ENCODE measurements at places on chromosomes 7 and 10.
A peak's percentile ranks its signal among the peaks of the same experiment; 100 is the strongest.

GRCh38 chr7:29574659-29575058, 11.0 kb downstream of the PRR15 start:
- DNase-seq: no peak

- no peak for DNase-seq
Observed at GRCh38 chr7:128363261-128363721, 1.8 kb upstream of the PRRT4 start.

GRCh38 chr7:80318081-80318480, 183.4 kb downstream of the GNAI1 start:
- no peak for DNase-seq

DNA sequence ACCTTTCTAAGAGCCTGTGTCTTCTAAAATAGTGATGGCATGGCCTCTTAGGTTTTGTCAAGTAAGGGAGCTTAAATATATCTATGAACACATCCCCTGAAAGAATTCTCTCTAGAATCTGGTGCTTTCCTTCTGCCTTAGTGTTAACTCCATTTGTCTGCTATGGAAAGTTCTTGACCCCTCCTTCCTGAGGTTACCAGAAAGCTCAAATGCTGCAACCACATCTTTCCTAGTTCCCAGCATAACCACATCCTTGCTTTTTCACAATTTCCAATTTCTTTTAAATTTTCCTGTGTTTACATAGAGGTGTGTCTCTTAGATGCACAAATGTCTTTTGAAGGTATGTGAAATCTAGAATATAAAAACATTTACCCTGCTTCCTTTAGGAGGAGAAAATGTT, 16.4 kb upstream of the GSDME start:
- DNase-seq: no peak

DNA sequence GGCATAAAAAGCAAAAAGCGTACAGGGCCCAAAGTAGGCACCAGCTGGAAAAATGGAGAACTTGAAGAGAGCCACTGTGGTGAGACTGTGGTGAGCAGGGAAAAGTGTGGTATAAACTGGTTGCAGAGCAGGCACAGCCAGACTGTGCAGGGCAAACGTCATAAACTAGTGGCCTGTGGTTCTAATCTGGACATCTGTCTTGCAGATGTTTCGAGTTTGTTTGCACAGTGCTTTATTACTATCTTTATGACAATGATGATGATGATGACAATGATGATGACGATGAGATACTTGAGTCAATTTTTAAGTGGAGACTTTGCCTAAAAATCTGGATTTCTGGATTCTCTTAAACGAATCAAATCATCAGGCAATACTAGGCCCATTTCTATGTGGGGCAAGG, 45.7 kb downstream of the SEMA3C start:
- no peak for DNase-seq

- no peak for DNase-seq
Observed at GRCh38 chr7:121180436-121181063, 148.2 kb upstream of the WNT16 start.

DNA sequence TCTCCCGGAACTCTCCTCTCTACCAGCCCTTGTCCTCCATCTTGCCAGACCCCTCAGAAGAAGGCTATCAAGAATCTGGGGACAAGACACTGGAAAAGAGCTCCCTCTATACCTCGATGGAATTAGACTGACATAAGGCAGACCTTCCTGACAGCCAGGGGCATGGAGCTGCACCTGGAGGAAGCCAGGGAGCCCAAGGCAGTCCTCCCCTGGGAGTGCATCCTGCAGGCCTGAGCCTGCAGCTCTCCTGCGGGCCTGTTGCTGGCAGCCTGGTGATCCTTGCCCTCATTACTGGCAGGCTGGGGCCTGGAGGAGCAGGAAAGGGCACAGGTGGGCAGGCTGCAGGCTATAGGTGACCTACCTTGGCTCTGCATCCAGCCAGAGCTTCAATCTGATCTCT, 323.4 kb downstream of the GRID1 start:
- no peak for DNase-seq

DNA sequence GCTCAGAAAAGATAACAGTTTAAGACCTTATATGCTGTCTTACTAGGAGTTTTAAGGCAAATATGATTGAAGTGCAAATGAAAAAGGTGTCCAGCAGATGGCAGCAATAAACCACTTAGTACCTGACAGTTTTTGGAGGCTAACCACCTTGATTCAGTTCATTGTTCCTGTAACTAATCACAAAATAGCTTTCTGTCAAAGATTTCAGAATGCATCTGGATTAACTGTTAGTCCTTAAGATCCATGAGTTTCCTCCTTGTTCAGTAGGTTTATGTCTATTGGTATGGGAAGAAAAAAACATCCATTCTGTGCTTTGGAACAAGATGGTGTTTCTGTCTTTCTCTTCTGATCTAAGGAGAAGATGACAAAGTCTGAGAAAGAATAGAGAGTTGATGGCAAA, 46.6 kb downstream of the CCSER2 start:
- DNase-seq: peak; percentile 52

DNA sequence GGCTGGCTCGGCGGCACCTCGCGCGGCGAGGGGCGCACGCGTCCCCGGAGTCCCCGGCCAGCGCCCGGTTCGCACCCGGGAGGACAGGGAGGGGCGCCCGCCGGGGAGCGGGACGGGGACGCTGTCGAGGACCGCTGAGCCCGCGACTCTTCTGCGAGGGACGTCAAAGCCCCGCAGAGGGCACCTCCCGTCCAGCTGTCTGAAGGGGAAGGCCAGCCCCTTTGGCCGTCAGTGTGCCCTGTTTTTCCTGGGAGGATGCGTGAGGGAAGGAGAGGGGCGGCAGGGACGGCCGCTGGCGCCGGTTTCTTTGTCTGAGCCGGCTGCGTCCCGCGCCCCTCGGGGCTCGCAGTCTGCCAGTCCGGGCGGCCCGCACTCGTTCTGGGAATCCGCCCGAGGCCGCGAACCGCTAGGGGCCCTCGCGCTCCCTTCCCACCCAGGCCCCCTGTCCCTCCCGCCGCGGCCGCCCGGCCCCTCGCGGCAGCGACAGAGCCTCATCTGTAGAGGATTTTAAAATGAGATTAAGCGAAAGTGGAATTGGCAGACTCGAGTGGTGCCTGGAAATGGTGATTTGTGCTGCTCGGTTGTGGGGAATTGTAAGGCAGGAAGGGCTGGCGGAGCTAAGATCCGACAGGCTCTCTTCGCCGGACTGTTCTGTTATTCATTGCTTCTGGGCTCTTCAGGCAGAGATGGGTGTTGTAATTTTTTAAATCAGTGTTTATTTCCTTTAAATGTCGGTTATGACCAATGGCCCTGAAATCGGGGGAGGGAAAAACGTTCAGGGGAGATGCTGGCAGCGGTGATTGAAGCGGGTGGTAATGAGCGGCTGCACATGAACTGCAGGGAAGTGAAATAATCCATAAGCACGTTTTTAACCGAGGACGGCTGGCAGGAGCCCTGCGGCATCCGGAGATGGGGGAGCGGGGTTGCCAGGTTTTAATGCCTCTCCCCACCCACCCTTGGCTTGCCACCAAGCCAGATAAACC, 618 bp upstream of the RELN start:
- peak; percentile 16 for DNase-seq

GRCh38 chr7:37109843-37110242, 338.8 kb downstream of the ELMO1 start:
- DNase-seq: no peak

GRCh38 chr10:33180390-33180789, 154.1 kb downstream of the NRP1 start:
- peak; percentile 26 for DNase-seq

- no peak for DNase-seq
Observed at GRCh38 chr7:97620495-97620894, 111.4 kb upstream of the TAC1 start.

- DNase-seq: no peak
Observed at GRCh38 chr7:75604408-75604807, 112.3 kb downstream of the SPDYE5 start.

- peak; percentile 45 for DNase-seq
Observed at GRCh38 chr10:98262571-98262970, 5.4 kb downstream of the LOXL4 start.

GRCh38 chr7:33039257-33039902, 23.2 kb downstream of the NT5C3A start:
- no peak for DNase-seq

- DNase-seq: peak; percentile 76
Observed at GRCh38 chr10:86757113-86757972, 924 bp downstream of the BMPR1A start.

DNA sequence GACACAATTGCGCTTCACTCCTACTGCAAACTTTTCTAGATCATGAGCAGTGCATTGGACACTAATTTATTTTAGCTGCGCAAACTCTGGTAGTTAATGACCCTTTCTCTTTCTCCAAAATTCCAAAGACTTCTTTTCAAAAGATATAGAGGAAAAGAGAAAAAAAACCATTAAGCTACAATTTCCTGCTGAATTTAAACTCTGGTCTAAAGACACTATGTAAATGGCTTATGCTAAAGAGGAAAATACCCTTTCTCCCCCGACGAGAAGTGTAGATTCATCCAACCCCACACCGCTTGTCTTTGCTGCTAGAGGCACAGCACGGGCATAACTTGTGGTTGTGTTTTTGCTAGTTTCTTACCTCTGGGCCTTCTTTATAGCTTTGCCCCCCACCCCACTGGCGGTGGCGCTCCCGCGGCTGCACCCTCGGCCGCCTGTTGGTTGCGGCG, 84.1 kb downstream of the SNX10 start:
- DNase-seq: no peak

DNA sequence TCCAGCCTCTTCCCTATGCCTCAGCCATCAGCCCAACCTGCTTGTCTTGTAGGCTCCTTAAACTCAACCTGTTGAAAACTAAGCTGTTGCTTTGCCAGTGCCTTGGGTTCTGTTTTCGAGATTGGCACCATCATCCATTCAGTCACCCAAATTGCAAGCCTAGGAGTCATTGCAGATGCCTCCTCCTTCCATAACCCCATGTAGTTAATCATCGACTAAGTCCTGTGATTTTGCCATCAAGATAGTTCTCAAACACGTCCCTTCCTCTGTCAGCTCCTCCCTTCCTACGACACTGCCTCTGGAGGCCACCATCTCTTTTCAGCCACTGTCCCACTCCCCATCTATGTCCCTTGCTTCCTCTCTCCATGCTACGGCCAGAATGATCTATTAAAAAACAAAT, 168.1 kb downstream of the RAB11FIP2 start:
- no peak for DNase-seq

DNA sequence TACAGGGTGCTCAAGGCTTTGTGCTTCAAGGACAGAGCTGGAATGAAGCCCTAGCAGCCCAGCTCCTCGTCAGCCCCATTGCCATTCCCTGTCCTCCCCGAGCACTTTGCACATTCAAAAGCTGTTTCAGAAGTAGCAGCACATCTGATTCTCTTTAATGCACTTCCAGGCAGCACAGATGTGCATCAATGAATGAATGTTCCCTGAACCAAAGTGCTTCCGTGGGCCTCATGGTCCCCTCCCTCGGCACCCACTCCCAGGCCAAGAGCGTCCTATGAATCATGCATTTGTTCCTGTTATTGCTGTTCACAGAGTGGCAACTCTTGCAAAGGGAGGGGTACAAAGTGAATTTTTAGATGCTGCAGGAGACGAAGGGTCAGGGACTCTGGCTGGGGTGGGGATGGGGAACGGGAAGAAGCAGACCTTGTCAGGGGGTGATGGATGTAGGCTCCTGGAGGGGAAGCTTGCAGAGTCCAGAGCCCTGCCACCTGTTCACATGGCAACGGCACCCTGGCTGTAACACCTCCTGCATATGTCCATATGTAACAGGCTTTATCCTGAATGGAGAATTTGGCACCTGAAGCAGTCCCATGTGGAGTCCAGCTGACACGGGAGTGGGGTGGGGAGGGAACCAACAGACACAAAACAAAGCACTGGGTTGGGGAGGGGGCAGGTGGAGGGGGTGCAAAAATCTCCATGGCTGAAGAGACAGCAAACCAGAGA, 62.2 kb upstream of the BAIAP2L1 start:
- no peak for DNase-seq

DNA sequence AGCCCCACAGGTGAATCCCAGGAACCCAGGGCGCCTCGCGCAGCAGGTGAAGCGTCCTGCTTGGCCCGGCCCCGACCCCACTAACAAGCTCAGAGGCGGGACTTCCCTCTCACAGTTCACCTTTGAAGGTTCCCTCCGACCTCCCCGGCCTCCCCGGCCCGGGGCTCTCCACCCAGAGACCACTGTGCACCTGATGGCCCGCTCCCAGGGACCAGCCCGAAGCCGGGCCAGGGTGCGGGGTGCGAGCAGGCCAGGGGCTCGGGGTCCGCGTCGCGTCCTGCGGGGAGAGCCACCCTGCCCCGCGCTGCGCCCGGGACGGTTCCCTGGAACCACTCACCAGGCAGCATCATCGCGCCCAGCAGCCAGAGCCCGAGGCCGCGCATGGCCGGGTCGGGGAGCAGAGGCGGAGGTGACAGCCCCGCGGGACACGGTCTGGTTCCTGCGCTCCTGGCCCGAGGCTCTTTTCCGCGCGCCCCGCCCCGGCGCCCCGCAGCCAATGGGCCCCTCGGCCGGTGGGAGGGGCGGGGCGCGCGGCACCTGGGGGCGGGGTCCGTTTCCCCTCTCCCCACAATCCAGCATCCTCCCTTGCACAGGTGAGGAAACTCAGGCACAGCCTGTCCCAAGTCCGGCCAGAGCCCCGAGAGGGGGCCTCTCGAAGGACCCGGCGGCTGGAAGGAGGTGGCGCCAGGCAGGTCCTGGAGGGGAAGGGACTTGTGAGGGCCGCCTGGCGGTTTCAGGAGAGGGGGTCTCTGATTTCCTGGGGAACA, at the start of gene ADAM8:
ADAM8 (minus strand) TSS at position 434 of the 767 bp plus-strand sequence; CDS start at position 383, 51 bp downstream.
- no peak for DNase-seq

- no peak for DNase-seq
Observed at GRCh38 chr7:37212051-37212450, 236.6 kb downstream of the ELMO1 start.

GRCh38 chr7:1586827-1587705, 17.2 kb upstream of the PSMG3 start:
- no peak for DNase-seq
